ENCODE measurements at places on chromosomes 6 and 20.

DNA sequence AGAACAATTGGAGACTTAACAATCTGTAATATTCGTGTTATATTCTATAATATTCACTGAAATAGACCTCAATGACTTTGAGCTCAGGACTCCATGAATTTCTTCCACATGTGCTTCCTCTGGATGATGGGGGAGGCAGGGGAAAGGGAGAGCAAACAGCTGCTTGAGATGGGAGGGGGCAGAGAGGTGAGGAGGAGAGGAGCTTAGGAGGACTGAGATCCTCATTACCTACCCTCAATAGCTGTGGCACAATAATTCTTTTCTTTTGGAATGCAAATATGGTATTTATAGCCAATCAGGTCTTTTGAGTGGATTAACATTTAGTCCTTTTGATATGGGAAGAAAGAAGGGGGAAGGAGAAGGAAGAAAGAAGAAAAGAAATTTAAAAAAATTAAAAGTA is 64.1 kb upstream of the ZNF217 start:
- DNase-seq, result no peak

GRCh38 chr6:11083491-11083890 is 10.1 kb upstream of the SMIM13 start:
- no peak for DNase-seq

GRCh38 chr6:118280210-118280609 is 267.9 kb upstream of the PLN start:
- no peak for DNase-seq

DNA sequence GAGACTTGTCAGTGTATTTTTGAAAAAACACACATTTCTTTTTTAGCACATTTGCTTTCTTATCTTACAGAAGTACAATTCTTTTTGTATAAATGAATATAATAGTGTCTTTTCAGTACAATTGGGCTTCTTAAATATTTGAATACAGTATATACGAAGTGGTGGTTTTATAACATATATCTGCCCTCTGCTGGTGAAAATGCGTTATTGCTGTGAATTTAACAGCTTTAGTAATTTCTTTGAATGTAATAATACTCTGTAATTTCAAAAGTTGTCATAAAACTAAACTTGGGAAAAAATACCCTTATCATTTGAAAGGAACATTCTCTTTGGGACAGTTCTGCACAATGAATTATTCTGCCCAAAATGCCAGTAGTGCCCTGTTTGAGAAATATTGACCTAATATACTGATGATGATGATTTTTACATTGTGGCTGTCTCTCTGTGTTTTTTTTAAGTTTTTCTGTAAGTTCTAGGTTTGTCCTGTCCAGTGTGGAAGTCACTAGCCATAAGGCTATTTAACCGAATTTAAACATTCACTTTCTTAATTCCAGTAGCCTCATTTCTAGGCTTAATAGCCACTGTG is 19.0 kb downstream of the SMAP1 start:
- DNase-seq, result peak; percentile 68

GRCh38 chr20:62736407-62737071 is 27.9 kb downstream of the NTSR1 start:
- DNase-seq, result no peak

- no peak for DNase-seq
Measured at GRCh38 chr20:19777981-19778380, 19.9 kb downstream of the RIN2 start.

DNA sequence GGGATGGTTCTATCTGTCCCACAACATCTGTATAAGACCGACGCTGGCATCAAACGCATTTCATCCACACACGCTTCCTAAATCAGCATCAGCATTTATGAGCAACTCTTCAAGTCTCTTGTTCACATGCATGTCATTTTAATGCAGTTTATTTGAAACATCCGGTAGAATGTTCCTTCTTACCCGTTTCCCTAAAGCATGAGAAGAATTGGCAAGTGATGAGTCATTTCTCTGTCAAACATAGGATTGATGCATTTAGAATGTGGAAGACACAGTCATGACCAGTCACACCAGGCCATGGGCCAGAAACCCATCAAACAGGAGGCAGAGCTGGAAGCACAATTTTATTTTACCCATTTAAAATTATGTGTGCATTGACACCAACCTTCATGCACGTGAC is 122.8 kb downstream of the UST start:
- DNase-seq, result no peak

DNA sequence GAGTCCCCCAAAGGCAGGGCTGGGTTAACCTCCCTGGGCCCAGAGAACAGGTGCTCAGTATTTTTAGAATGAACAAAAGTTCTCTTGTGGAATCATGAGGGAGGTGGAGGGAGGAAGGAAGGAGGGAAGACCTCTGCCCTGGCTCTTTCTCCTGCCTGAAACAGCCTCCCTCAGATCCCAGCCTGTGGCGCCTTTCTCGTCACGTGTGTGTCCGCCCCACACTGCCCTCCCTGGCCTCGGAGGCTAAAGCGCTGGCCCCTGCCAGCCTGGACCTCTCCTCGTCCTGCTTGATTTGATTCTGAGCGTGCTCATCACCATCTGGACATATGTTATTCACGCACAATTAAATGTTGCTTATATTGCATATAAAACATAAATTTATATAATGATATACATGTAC is 40.9 kb downstream of the PHACTR3 start:
- no peak for DNase-seq

DNA sequence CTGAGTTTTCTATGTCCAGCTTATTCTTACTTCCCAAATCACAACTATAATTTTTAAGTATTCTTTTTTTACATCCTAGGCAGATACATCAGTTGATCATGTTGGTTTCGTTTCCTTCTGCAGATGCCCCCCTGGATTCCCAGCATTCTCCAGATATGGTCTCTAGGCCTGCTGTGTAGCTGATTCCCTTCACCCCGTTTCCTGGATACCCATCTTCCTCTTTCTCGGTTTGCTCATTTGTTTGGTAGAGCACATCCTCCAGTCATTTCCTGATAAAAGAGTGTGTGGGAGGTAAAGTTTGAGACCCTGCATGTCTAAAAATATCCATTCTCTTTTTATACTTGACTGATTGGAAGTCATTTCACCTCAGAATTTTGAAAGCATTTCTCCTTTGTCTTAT is 66.4 kb downstream of the ANKS1A start:
- peak; percentile 5 for DNase-seq

DNA sequence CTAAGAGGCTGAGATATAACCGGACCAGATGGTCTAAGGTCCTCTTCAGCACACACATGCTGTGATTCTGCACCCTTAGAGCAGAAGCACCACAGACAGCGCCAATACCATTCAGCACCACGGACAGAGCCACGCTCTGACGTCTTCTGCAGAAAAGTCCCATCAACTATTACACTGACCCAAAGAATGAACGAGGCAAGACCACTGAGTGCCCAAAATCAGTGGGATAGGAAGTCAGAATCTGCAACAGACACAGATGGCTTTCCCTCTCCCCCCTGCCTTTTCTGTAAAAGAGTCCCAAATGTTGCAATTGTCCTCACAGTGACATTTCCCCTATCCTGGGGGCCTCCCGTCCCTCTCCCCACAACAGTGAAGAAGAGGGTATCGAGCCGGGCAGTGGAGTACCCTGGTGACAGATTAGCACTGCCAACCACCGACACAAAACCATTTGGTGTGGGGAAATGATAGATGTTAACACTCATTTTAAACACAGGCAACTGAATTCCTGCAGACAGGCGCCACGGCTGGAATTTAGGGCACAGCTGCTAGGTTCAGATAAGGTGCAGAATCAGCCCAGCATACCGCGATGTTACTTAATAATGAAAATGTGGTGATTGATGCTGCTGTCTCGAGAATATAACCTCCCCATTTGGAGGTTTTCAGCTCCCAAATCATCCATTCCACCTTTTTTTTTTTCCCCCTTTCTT is 66.6 kb upstream of the CTNNBL1 start:
- DNase-seq, result no peak

DNA sequence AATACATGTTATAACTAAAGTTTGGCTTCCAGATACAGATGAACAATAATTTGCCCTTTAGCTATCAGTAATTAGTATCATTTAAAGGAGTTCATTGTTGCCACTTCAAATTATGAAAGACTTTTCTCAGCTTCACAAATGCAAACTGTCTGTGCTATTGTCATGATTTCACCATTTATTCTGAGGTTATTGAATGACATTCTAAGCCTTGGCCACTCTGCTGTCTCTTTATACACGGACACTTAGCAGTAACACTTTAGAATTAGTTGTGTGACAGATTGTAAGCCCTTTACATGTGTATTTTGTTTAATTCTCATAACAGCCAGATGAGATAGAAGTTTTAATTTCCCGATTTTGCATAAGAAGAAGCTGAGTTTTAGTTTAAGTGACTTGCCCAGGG is 176.6 kb downstream of the SLC35F1 start:
- DNase-seq, result no peak

DNA sequence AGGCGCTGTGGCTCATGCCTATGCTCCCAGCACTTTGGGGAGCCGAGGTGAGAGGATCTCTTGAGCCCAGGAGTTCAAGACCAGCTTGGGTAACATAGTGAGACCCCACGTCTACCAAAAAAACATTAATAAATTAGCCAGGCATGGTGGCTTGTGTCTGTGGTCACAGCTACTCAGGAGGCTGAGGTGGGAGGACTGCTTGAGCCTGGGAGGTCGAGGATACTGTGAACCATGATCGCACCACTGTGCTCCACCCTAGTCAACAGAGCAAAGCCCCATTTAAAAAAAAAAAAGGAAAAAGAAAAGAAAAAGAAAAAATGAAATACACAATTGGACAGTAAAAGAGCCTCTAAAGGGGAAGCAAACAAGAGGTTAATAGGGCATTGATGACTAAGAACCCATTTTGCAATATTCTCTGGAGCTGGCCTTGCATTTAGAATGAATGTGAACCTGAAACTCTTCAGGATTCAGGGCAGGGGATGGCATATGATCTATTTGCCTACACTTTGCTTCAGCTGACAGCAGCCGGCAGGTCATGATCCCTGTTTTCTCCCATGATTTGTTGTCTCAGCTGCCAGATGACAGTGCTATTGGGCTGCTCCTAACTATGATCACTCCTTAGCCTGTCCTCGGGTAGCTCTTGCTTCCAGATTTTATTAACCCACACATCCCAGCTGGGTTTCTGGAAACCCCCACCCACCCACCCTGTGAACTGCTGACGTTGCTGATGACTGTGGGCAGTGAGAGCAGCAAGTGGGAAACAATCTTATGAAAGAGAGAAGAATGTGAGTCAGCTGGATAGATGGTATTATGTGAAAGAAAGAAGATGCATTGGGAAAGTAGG is 83.8 kb upstream of the ELOVL5 start:
- DNase-seq, result no peak

GRCh38 chr6:157273756-157274470 is 49.4 kb downstream of the TMEM242 start:
- peak; percentile 68 for DNase-seq

- peak; percentile 72 for DNase-seq
Measured at GRCh38 chr20:50987493-50988210, 29.0 kb downstream of the MOCS3 start.

DNA sequence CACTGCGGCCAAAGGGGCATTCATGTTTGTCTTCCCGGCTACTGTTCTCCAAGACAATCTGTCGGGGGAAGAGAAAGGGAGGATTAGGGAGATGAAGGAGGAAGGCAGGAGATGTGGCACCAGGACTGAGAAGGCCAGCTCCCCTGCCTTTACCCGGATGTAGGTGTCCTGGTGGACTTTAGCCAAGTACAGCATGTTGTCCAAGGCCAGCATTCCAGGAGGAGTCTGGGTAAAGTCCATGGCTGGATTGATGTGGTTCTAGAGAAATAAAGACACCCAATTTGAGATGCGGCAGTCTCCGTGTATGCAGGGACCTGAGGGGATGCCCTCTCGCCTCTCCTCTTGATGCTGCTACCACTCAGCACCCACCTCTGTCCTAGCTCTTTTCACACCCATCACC is 32.0 kb downstream of the ELMO2 start:
- DNase-seq, result no peak

DNA sequence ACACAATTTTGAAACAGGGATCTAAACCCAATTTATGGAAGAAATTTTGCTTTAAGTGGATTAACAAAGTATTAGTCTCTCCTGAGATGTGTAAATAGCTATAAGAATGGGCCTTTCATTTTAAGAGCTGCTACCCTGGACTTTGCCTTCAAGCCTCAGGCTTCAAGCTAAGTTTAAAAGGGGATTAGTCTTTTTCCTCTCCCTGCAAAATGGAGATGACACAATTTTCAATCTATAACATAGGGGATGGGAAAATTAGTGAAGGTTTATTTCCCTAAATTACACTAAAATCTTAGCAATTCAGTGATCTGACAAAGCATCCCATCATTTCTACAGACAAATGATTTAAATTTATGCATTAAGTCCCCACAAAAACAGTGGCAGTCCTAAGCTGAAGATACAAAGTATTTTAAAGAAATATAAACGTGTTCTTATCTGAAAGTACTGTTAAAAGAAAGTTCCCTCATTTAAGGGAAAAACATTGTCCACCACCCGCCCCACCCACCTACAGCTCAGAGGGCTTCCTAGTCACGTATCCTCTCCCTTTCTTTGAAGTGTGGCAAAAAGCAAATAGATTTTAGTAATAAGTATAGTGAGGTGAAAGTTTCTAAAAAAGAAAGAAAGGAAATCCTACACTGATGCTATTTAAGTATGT is 14.5 kb downstream of the ARHGAP18 start:
- peak; percentile 27 for DNase-seq

GRCh38 chr20:62476056-62476838 is 452 bp upstream of the GATA5 start:
- no peak for DNase-seq

DNA sequence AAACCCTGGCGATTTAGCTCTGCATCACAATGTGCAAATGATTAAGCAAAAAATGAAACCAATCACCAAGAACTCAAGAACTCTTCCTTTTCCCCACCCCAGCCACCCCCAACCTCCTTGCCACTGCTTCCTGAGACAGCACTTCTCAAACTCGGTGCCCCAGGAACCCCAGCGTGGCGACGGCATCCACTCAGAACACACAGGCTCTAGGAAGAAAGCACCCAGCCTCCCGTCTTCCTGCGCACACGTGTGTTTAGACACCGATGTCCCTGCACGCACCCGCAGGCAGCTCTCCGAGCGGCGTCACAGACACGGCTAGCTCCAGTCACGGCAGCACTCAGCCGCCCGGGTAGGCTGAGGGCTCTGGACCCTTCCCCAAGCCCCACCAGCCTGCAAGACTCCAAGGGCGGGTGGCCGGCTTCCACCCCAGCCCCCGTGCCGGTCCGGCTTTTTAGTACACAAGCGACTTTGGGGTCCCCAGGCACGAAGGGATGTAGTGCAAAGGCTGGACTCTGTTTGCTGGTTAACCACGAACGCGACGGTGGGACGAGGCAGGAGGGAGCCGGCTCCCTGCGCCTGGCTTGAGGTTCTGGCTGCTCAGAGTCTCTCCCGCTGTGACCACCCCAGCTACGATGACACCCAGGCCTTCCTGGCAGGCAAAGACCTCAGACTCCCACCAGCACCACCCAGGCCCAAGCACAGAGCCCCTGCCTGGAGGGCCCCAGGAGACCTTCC is 51.9 kb downstream of the KCNQ2 start:
- no peak for DNase-seq

DNA sequence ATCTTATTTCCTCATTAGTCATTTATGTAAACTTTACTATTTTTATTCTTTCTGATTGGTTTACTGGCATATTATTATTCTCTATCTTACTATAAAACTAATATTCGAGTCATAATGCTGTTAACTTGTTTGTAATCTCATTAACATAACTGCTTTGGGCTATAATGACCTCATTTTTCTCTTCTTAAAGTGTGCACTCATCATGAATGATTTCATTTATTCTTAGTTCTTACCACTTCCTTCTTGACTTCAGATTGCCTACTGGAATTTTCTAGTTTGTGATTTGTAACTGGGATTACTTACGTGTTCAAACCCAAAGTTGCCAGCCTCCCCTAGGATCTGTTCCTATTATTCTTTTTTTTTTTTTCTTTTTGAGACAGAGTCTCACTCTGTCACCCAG is 91.8 kb upstream of the TNFAIP3 start:
- DNase-seq, result no peak
